CD14-positive monocyte (primary cell): ENCODE measurements at places on chromosomes 4 and X.
A peak's percentile ranks its signal among the peaks of the same experiment; 100 is the strongest.

DNA sequence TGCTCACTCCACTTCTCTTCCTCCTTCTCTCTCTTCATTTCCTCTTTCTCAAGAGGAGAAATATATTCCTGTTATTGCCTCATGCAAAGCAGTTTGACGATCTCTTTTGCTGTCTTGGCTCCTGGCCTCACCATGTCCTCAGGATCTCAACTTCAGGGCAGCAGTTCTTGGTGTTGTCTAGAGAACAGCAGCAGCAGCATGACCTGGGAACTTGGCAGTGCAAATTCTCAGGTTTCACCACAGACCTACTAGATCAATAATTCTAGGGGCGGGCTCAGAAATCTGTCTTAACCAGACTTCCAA is 193.4 kb upstream of the EDNRA start:
- DNase-seq: no peak

DNA sequence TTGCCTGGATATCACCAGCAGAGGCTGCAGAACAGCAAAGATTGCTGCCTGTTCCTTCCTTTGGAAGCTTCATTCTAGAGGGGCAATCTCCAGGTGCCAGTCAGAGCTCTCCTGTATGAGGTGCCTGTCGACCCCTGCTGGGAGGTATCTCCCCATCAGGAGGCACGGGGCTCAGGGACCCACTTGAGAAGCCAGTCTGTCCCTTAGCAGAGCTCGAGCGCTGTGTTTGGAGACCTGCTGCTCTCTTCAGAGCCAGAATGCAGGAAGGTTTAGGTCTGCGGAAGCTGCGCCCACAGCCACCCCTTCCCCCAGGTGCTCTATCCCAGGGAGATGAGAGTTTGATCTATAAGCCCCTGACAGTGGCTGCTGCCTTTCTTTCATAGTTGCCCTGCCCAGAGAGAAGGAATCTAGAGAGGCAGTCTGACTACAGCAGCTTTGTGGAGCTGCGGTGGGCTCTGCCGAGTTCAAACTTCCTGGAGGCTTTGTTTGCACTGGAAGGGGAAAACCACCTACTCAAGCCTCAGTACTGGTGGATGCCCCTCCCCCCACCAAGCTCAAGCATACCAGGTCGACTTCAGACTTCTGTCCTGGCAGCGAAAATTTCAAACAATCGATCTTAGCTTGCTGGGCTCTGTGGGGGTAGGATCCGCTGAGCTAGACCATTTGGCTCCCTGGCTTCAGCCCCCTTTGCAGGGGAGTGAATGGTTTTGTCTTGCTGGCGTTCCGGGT is 57.9 kb downstream of the DKK2 start:
- no peak for DNase-seq

DNA sequence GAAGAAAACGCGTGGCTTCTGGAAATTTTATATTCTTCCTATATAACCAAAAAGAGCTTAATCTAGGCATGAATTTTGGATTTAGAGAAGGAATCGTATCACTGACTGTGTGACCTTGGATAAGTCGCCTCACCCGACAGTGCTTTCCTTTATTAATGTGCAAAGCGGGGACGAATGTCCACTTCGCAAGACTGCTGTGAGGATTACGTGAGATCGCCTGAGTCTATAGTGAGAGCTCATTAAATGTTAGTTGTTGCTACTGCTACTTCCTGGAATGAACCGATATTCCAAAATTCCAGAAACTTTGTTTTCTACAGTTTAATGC is 448 bp upstream of the TBC1D8B start:
- no peak for DNase-seq

DNA sequence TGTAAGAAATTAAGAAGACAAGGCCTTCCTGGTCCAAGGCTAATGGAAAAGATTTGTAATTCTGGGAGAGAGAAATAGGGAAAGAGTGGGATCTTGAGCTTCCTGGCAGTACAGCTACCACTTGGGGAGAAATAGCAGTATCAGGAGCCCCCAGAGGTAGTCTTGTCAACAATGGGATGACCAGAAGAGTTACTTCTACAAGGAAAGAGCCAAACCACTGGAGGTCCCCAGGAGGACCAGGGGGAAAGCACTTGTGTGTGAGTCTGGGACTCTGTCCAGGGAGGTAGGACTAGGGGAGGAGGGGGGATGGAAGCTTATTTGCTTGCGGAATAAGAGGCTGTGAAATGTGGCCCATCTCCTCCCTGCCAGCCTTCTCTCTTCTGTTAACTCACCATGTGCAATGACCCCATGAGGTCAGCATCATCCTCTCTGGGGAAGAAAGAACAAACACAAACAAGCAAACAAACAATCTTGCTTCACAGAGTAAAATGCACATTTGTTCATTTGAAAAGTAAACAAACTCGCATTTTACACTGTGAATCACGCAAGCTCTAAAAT is 160.1 kb downstream of the STK32B start:
- no peak for DNase-seq

DNA sequence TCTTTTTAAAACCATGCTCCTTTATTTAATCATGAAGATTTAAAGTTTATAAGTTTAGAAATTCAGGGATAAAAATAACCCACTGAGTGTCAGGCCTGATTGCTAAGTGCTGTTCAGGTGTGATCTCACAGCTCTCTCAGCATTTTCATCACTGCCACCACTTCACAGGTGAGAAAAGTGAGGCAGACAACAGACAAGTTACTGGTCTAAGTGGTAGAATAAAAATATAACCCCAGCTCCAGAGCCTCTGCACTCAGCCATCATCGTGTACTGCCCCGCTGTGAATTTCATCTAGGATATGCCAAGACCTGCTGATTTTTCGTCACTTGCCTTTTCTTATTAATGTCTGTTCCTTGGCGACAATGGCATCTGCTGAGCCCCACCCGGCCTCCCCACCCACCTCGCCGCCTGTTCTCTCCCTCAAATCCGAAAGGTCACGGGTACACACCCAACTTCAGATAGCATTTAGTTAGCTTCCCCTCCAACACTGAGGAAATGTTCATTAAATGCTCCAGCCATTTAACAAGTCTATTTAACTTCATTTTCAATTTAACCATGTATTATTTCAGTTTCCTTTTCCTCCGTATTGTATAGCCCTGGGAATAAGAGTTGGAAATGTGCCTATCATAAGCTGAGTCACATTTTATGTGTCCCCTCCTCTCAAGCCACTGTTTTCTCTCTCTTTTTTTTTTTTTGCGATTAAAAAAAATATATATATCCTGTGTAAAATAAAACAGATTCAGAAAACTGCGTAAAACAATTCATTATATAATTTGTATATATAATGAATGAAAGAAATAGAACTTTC is 236.5 kb downstream of the CBR4 start:
- no peak for DNase-seq

DNA sequence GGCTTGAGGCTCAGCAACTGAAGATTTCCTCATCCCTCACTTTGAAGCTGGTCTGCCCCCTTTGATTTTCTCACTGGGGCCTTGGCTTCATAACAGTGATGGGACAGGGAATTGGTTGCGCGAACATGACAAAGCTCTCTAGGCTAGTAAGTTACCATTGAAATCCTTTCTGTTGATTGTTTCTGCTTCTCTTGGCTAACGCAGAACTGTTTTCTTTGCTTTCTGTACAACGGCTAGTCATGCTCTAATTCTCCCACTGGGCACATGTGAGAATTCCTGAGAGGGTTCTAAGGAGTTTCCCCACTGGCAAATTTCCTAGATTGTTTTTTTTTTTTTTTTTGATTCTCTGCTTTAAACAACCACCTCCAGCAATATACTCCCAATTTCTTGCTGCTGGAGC is 738.6 kb downstream of the PCDH7 start:
- no peak for DNase-seq

GRCh38 chr4:116055857-116056827 is 942.7 kb upstream of the NDST4 start:
- no peak for DNase-seq

DNA sequence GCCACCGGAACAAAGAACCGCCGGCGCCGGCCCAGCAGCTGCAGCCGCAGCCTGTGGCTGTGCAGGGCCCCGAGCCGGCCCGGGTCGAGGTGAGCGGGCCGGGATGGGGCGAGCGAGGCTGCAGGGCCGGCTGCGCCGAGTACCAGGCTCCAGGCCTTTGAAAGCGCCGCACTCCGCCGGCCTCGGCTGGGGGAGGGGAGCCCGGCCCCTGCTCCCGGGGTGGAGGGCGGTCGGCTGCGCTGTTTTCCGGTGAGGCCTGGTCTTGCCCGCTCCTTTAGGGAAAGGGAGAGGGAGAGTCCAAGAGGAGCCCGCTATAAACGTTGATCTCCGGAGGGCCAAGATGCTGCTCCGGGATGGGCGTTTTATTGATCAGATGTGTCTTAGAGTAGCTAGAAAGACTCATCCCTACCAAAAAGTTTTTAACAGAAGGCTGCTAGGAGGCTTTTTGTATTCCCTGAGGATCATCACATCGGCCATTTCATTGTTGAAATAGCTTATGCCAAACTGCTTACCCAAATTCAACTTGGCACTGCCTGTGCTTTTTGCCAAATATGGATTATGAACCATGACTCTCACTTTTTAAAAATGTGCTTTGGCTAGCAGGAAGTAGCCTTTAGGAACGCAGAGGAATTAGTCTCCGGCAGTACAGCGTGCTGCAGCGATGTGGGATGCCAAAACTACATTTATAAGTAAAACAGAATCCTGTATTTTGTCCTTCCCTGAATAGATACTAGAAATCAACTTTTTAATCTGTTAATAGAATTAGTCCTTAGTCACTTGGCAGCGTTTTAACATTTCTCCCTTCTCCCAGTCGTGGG is 760 bp downstream of the TMEM165 start:
- DNase-seq: peak; percentile 49

GRCh38 chr4:1703867-1704266 is 8.3 kb downstream of the SLBP start:
- DNase-seq: no peak

- DNase-seq: no peak
Measured at GRCh38 chr4:92299152-92299551, 4.6 kb upstream of the GRID2 start.

DNA sequence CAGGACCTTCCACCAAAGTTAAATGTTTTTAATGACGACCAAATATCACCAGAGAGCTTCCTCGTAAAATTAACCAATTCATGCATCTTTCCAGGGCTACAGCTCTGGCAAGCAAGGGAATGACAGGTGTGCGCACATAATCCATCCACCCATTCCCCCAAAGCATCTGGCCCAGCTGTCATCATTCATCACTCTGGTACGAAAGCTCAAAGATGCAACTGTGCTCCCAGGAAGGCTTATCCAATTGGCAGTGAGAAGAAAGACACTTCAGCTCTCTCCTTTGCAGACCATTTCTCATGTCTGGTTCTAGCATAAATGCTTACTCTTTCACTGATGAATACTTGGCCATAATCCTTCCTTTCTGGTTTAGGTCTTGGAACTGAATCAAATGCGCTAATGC is 139.2 kb downstream of the NSUN7 start:
- no peak for DNase-seq

GRCh38 chrX:39112143-39112542 is 310.9 kb downstream of the MID1IP1 start:
- no peak for DNase-seq

GRCh38 chrX:148661035-148661434 is 160.6 kb downstream of the AFF2 start:
- no peak for DNase-seq

DNA sequence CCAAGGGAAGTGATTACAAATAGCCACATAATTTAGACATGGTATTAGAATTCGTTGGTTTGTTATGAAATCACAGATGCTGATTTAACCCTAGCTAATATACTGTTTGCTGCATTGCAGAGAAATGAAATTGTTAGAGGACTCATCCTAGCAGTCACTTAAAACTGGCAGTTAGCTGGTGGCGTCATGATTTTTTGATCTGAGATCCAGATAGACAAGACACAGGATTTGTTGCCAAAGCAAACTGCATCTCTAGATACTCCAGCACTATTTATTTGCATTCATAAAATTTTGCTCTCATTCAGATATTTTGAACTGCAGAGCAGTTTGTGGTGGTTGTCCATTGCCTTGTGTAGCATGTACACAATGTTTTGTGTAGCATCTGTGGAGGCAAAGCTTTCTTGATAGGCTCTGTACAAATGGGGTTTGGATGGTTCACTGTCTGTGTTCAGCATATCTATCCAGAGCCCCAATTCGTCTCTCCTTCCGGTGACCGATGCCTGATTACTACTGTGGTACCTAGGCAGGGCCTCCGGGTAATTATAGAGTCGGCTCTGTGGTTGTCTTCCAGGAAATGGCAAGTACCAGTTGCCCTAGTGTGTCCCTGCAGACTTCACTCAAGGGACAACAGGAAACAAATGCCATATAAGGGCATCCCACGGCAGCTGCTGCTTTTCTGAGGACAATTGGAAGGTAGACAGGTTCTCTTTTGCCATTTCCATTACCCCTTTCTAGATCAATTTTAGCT is 30.1 kb upstream of the SPARCL1 start:
- DNase-seq: no peak

DNA sequence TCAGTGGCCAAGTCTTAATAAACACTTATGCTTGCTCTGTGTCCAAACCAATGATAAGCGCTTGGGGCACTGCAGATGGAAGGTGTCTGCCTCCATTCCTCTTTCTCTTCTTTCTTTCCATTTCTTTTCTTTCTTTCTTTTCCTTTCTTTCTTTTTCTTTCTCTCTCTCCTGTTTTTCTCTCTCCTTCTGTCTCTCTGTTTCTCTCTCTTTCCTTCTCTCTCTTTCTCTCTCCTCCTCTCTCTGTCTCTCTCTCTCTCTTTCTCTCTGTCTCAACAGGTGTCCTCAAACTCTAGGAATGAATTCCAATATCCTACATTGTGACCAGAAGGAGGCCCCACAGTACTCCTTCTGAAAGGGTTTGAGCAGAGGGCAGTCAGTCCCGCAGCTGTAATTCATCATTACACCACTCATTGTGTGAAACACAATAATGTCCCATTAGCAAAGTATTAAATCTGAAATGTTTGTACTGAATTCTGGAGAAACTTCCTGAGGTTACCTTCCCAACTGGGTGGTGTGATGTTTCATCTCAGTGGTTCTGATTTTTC is 66.5 kb upstream of the PAGE1 start:
- no peak for DNase-seq

DNA sequence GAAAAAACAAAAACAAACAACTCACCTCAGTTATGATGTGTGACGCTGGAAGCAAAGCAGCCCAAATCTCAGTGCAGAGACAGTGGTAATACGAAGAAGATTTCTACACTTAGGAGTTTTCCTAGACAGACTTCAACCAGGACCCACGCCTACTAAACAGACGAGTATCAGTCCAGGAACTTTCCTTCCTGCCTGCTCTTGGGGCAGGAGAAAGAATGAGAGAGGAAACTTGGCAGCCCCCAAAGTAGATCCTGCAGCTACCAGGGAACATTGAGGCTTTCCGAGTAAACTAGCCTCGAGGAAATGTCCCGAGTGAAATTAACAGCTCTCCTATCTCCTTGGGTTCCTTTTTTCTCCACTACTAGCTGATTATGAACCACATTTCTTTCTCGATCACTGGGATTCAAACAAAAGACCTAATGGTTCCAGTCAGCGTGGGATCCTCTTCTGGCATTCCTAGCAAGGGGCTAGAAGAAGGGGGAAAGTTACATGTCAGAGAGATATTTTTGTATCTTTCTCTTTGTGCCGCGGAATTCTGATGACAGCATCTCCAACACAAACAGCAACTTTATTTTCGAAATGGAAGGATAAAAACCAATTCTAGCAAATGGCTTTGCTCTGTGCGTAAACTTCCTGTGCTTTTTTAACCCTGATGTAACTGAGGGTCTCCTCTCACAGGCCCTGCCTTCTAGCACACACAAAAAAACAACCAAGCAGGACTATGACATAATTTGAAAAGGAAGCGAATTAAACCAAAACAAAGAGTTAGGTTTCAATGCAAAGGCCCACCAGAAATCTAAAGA is 53.2 kb downstream of the PPM1K start:
- DNase-seq: no peak

GRCh38 chr4:36267486-36268268 is 13.7 kb upstream of the DTHD1 start:
- DNase-seq: peak; percentile 61
